CMK (cell line): ENCODE measurements at places on chromosomes 6 and 20.

GRCh38 chr6:98324446-98324845, 509.9 kb upstream of the POU3F2 start:
- DNase-seq: no peak

GRCh38 chr20:652615-653109, 338 bp downstream of the SRXN1 start:
- no peak for DNase-seq

DNA sequence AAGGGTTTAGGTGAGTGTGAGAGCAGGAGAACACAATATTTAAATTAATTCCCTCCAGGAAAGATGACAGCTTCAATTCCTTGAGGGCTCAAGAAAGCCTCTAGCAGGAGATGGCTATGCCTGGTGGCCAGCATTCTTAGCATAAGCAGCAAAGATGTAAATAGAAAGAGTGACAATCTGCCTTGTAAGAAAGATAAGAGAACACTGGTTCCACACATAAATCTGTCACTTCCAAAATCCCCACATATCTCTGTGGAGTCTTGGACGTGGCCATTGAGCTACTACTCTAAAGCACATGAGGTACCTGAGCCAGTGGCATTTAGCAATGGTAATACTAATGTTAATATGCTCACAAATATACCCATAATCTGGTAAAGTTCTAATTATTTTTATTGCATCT, 29.2 kb downstream of the DEFB114 start:
- DNase-seq: no peak

GRCh38 chr6:85544776-85545175, 48.9 kb downstream of the SNX14 start:
- DNase-seq: no peak

GRCh38 chr6:142251930-142252445, 49.8 kb upstream of the ADGRG6 start:
- no peak for DNase-seq

- no peak for DNase-seq
Measured at GRCh38 chr6:98824902-98825599, 9.3 kb upstream of the POU3F2 start.

DNA sequence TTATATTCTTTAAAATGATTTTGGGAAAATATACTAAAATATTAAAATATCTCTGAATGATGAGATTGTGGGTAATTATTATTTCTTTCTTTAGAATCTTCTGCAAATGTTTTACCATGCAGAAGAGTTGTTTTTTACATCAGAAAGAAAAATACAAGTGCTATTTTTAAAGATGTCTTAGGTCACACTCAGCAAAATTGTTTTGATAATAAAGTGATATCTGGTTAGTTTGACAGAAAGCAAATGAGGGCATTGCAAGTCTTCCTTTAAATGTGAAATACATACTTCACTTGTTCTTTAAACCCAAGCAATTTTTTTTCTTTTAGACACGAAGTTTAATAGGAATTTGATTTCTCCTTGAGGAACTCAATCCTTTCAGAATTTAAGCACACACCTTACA, 43.6 kb upstream of the STXBP5 start:
- no peak for DNase-seq

DNA sequence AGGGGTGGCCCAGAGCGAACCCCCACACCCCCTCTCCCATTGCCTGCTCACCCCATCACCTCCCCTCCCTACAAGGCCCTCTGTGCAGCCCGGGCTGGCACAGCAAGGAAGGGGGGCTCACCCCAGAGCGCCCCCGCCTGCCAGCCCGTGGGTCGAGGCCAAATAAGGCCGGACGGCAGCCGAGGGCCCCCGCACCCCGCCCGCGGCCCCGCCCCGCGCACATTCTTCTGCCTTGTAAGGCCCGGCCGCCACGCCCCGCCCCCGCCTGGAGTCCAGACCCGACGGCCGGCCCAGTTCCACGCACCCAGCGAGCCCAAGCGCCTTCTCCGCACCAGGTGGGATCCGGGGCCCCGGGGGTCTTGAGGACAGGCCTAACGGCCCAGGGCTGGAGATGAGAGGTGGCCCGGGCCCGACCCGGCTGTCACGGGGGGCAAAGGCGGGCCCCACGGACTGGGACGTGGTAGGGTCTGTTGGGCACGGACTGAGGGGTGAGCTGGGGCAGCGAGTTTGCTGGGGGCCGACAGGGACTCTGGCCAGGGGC, at the start of gene MYL9:
Gene MYL9 (plus strand): TSS at position 293 of the 541 bp plus-strand sequence. CDS start 3,366 bp downstream, outside the sequence.
- DNase-seq: no peak

GRCh38 chr20:4165984-4166725, 150.8 kb upstream of the RNF24 start:
- DNase-seq: no peak

DNA sequence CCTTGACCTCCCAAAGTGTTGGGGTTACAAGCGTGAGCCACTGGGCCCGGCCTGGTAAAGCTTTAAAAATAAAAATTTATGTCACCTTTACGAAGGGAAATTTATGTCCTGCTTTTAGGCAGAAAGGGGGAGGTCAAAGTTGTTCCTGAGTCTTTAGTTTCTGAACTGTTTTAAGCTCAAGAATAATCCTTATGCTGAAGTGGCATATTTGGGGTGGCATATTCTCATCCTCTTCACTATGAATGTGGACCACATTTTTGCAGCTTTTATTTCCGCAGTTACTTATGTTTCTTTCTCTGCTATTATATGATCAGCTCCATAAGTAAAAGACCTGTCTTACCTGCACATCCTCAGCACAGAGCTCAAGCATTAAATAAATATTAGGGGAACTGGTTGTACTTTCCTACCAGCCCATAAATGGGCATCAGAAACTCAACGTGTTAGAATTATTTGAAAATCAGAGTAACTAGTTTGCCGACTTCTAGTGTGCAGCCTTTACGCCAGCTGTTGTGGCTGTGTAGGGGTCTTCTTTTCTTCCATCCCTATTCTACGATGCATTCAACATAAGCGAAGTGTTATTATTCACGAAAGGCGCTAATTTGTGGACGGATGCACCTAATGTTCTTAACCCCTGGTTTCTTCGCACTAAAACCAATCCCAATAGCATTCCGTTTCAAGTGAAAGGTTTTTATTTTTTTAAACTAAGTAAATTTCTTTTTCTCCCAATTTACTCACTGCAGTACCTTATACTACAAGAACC, 867 bp upstream of the AKAP7 start:
- no peak for DNase-seq

- no peak for DNase-seq
Measured at GRCh38 chr6:81557811-81558210, 194.7 kb downstream of the TENT5A start.

GRCh38 chr6:125300992-125301434, 754 bp downstream of the HDDC2 start:
- DNase-seq: no peak

DNA sequence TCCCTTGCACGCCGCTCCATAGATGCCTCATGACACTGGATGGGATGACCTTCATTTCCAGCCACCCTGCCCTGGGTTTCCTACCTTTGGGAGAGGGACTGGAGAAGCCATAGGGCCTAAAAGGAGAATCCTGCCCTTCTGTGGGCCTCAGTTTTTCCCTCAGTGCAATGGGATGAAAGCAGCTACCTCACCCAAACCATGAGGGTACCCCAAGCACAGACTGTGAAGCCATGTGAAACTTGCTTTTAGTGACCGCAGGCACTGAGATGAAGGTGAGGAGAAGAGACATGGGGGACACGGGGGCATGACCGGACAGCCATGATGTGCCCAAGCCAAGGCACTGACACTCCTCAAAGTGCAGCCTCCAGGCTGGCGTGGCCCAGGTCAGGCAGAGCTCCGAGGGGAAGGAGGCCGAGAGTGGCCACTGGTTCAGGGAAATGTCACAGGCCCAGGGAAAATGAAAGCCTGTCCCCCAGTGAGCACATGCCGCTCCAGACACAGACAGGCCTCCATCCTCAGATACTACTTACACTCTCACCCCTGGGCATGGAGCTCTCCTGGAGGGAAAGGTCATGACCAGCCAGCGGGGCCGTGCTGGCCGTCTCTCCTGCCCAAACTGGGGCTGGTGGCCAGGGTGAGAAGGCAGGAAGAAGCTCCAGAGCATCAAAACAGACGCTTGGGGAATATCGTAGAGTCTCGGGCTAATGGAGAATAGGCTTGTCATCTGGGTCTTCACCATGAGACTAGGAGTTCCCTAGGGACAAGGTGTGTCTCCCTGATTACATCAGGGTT, 116.2 kb downstream of the GRM4 start:
- no peak for DNase-seq

- peak; percentile 61 for DNase-seq
Measured at GRCh38 chr6:13273931-13274706, 54.2 kb downstream of the TBC1D7 start.

- DNase-seq: no peak
Measured at GRCh38 chr6:145815309-145816274, 997 bp upstream of the FBXO30 start.

- DNase-seq: no peak
Measured at GRCh38 chr20:48236000-48236970, 451.0 kb upstream of the SULF2 start.

DNA sequence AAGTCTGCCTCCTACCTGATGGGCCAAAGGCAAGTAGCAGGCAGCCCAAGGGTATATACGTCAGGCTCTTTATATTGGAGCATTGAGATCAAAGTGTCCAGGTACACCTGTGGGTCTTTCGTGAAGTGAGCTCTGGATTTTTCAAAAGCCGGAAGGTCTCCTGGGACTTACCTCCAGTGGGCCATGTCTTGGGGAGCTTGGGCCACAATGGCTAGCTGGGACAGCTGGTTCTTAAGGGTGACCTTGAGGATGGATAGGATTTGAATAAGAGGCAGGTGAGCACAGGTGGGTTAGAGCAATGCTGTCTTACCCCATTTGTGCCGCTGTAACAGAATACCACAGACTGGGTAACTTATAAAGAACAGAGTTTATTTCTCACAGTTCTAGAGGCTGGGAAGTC, 153.4 kb downstream of the CDC5L start:
- no peak for DNase-seq

DNA sequence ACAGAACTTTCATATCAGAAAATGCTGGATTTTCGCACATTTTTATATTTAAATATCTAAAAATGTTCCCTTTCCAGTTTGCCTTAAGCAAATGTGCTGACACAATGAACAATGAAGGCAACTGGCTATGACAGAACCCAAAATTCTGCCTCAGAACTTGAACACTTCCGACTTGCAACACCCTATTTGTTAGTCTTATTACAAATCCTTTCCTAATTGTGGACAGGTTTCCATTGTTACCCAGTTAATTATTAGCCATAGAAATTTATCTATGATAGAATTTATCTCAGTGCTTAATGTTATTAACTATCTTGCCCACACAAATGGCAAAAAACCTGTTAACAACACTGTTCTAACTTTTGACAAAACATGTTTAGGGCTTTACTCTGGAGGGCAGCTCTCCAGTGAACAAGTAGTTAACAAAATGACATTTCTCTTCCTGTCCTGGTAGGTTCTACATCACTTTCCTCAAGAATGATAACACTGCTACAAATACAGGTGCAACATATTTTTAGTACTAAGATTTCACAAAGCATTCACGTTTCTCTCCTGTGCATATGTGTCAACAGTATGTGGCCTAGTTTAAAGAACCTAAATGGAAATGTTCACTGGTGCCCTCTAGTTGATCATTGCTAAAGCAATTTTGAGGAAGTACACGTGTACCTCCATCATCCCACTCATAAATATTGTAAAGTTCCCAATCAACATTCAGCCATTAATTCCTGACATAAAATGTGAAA, 58.4 kb downstream of the HIVEP2 start:
- DNase-seq: no peak

GRCh38 chr20:45946149-45946970, 11.9 kb downstream of the PCIF1 start:
- DNase-seq: no peak

DNA sequence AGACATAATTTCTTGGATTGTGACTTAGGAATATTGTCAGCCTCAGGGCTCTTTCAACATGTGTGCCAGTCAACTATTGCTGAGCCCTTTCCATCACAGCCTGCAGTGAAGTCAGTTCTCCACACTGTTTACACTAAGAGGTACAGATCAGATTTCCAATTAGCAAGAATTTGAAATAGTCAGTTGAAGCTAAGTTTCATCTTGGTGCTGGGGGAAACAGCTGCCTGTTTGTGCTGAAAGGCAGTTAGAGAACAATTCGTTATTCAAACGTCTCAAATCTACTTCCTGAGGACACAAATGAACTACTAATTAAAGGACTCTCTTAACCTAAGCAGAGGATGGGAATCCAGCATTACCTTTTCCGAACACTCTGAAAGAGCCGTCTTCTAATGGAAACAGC, 25.9 kb downstream of the ADGRF1 start:
- no peak for DNase-seq

DNA sequence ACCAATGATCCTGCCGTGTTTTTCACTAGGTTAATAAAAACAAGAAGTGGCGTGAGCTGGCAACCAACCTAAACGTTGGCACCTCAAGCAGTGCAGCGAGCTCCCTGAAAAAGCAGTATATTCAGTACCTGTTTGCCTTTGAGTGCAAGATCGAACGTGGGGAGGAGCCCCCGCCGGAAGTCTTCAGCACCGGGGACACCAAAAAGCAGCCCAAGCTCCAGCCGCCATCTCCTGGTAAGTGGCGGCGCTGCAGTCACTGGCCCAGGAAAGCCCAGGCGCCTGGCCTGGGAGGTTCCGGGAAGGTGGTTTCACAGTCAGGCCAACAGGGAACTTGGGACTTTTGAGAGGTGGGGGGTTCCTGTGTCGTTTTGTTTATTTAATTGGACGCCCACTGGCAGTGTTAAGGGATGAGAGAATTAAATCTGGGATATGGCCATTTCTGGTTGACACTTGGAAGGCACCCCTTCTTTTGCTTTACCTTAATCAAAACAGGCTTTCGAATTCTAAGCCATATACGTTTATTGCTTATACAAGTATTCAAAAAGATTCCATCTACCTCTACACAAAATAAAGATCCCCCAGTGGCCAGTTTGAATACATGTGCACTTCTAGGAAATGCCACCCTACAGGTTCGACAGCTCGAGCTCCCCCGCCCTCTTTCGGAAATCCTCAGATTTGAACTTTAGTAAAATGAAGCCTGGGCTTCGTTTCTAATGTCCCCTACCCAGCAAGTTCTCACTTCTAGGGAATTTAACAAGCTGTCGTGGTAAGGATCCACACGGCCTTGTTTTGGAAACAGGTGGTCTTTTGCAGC, 138.9 kb downstream of the TMEM242 start:
- peak; percentile 3 for DNase-seq

DNA sequence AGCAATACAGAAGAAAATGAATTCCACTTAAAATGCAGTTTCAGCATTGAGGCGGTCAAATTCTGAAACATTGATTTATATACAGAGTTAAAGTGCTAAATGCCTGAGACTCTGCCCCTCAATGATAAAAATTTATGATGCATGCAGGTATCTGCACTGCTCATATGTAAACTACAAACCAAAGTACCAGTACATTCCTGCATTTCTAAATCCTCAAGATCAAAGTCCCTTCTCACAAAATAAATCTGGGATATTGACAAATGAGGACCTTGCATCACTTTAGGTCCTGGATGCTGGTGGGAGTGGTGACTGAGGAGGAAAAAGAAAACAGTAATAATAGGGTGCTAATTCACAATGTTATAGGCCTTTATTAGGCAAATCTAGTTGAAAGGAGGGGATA, 101.9 kb downstream of the FIG4 start:
- no peak for DNase-seq
